ENCODE measurements at places on chromosomes 2 and 18. TPM values are rescaled to one million over a fixed set of nuclear protein-coding genes. Genes with fewer than 3 reads are reported as not detected.

DNA sequence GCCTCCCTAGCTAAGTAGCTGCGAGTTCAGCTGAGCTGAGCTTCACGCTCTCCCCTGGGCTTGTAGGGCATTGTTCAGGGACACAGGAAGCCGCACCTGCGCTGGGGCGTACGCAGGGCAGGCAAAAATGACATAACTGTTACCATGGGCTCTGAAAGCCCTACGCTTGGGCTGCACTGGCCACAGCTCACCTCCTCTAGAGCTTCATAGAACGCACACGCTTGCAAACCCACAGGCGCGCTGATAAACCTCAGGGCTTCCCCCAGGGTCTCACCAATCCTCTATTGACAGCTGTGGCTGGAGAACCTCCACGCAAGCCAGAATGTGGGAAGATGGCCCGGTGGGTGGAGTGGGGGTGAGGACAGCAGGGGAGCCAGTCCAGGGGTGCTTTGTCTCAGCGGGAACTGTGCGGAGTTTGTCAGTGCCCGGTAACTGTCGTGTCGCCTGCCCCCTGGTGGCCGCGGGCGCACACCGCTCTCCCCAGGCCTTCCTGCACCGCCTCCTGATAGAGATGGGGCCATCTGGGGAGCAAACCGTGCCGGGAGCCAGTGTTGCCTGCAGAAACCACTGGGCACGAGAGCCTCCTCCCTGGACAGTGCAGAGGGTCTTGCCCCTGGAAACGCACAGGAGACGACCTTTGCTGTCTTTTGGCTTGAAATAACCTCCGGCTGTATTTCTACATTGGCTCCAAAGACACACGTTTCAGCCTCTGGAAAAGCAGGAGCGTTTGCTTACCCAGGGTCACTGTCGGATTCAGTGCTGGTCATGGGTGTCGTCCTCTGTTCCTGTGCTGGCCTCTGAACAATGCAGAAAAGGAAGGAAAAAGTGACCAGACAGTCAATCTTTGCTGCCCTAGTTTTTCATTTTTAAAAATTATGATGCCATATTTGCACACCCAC lies 17.0 kb upstream of the CIDEA start:
- DNase-seq: peak; percentile 37

The TMBIM1 gene
- total RNA-seq: 312 TPM

The HOXD13 gene
- total RNA-seq: not detected

GRCh38 chr2:28326881-28327505 lies 65.7 kb upstream of the FOSL2 start:
- DNase-seq: no peak

DNA sequence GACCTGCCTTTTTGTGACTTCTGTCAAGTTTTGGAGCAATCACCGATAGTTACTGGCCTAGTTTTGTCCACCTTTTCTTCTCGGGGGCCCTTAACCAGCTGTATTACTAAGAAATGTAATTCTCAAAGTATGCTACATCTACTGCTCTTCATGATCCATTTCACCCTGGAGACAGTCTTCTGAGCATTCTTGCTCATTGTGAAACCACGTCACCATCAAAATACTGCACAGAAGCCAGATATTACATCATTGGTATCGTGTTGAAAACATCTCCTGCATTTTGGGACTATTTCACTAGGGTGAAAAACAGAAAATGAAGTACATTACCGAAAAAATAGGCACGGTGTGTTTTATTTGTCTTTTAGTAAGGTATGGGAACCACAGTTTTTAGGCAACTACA lies 11.7 kb downstream of the LYPD6B start:
- no peak for DNase-seq

DNA sequence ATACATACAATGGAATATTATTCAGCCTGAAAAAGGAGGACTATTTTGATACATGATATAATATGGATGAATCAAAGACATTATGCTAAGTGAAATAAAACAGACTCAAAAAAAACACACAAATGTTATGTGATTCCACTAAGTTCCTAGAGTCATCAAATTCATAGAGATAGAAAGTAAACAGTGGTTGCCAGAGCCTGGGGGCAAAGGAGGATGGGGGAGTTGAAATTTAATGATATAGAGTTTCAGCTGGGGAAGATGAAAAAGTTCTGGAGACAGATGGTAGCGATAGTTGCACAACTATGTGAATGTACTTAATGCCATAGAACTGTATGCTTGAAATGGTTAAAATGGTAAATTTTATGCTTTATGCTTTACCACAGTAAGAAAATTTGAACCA lies 119.7 kb downstream of the METTL4 start:
- DNase-seq: no peak

DNA sequence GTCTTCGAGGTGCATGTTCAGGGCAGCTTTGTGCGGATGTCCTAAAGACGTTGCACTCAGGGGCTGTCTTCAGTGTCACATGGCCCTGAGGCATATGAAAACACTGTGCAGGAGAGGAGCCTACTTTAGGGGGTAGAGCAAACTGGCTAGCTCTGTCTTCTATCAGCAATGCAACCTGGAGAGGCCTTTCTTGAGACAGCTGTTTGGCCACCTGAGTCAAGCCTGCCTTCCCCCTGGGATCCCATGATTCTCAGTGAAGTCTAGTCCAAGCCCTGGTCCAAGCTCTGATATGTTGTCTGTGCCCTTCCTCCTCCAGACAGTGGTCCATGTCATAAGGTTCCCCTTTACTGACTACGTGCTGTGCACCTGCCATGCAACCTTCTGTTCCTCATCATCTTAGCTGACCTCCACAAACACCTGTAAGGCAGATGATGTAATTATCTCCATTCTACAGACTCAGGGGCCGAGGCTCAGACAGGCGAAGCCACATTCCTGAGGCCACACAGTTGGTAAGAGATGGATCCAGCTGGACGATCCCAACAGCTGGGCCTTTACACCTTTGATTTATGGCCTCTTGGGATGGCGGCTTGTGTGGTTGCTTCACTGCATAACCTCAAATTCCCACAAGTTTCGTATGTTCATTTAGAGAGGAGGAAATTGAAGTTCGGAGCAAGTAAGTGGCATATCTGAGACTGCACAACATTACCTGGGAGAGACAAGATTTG lies 109.9 kb downstream of the COPS8 start:
- DNase-seq: no peak

DNA sequence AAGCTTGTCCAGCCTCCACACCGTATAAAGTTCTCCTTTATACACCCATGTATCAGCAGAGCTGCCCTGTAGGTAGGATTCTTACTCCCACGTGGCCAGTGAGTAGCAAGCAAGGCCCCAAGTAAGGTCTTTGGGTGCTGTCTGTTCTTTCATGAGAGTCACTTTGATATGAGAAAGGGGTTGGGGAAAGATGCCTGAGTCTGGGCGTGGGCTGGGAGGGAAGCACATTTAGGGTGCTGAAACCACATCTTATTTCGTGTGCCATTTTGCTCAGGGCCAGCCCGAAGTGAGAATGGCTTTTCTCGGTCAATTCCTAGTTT lies 436 bp upstream of the ITPRIPL1 start:
- no peak for DNase-seq

- DNase-seq: no peak
Measured at GRCh38 chr2:150309311-150310080, 178.0 kb downstream of the RND3 start.

- peak; percentile 28 for DNase-seq
Measured at GRCh38 chr2:72137498-72138010, 10.1 kb downstream of the CYP26B1 start.
